DND-41 (cell line): ENCODE measurements at places on chromosomes 13 and 19.

- DNase-seq = no peak
These were observed 97.0 kb upstream of the MBNL2 start for GRCh38 chr13:97124915-97125809.

GRCh38 chr19:57946316-57946715 is 1.2 kb downstream of the ZNF256 start:
- DNase-seq = peak; percentile 10

DNA sequence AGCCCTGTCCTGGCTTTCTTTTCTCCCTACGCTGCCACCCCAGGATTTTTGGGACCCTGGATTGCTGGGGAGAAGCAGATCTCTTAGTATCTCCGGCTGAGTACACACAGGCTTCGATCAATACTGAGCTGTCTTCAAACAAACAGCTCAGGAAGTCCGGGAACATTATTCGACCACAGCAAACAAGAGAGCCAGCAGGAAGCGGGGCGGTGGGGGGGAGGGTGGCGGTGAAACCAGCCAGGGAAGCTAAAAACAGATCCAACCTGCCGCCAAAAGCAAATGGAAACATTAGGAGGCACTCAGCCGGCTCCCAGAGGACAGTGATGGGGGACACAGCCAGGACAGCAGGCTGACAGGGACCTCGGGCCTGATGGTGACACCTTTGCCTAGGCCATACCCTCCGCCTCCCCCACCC is 12.2 kb upstream of the BCAM start:
- peak; percentile 23 for DNase-seq

GRCh38 chr19:28917621-28918020 is 295.3 kb downstream of the UQCRFS1 start:
- DNase-seq = no peak

DNA sequence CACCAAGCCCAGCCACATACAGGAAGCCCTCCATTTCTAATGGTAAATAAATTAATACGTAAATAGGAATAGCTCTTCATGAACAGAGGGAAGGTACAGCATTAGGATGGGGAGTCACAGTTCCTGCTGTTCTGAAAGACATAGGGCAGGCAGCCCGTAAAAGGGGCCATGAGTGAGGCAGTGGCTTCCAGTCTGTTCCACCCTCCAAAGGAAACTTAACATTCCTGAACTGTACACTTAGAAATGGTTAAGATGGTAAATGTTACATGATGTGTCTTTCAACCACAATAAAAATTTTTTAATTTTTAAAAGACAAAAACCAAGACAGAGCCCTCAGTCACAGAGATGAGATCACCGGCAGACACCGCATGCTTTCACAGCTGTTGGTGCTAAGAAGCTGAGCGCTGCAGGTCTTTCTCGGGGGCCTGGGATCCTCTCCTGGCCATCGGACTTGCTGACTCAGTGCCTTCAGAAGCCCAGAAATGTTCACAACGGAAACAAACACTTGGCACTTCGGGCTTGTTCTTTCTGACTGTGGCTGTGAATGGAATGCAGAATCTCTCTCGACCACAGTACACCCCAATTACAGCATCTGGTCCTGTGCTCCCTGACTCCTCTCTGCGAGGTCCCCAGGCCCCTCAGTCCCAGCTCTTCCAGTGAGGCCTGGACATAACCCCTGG is 36.4 kb downstream of the EPS15L1 start:
- DNase-seq = no peak
